ENCODE measurements at places on chromosomes 7 and 10.
A peak's percentile ranks its signal among the peaks of the same experiment; 100 is the strongest.

GRCh38 chr10:133458021-133458709, 4.4 kb downstream of the SCART1 start:
- no peak for DNase-seq

DNA sequence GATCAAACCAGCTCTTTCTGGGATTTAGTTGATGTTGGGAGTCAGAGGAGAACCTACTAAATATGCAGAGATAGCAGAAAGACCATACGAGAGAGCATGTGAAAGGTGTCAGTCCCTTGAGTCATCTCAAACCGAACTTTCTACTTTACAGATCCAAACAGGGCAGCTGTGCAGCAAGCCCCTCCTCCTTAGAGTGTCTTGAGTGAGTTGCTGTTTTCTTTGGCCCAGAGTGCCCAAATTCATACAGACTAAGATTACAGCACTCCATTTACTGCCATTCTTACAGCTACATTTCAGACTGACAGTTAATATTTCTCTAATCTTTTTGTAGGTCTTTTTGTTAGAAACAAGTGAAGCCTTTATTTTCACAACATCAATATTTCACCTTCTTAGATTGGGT, 53.4 kb downstream of the NRCAM start:
- no peak for DNase-seq

DNA sequence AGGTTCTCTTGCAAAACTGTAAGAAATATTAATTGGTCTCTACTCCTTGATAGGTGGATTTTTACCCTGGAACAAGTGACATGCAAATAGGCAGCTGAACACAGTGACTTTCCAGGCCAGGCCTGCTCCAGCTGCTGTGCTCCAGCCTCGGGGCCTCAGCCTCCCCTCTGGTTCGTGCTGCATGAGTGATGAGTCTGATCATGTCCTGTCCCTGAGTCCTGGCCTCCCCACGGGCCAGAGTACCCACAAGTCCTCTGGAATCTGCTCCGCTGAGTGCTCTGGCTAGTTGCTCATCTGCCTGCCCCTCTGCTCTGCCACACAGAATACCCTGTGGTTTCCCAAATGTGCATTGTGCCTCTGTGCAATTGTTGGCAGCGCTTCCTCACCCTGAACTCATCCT, 80.1 kb upstream of the PDZD8 start:
- no peak for DNase-seq

DNA sequence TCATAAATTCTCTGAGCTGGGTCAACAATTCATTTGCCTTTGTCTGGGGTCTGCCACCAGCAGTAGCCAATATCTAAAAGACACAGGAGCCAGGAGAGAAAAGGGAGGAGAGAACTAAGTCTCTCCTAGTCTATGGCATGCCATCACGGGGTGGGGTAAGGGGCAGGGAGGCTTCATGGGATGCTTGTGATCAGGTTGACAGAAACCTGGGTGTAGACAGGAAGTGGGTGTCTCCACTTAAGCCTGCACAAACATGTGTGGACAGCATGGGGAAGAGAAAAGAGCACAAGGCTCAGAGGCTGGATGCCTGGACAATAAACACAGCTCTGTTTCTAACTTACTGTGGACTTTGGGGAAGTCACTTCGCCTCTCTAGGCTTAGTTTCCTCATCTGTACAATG, 11.5 kb upstream of the C10orf53 start:
- no peak for DNase-seq

- DNase-seq, result no peak
Measured at GRCh38 chr7:95104739-95105138, 197.3 kb downstream of the PPP1R9A start.

- no peak for DNase-seq
Measured at GRCh38 chr10:43674553-43675210, 26.0 kb upstream of the ZNF32 start.

DNA sequence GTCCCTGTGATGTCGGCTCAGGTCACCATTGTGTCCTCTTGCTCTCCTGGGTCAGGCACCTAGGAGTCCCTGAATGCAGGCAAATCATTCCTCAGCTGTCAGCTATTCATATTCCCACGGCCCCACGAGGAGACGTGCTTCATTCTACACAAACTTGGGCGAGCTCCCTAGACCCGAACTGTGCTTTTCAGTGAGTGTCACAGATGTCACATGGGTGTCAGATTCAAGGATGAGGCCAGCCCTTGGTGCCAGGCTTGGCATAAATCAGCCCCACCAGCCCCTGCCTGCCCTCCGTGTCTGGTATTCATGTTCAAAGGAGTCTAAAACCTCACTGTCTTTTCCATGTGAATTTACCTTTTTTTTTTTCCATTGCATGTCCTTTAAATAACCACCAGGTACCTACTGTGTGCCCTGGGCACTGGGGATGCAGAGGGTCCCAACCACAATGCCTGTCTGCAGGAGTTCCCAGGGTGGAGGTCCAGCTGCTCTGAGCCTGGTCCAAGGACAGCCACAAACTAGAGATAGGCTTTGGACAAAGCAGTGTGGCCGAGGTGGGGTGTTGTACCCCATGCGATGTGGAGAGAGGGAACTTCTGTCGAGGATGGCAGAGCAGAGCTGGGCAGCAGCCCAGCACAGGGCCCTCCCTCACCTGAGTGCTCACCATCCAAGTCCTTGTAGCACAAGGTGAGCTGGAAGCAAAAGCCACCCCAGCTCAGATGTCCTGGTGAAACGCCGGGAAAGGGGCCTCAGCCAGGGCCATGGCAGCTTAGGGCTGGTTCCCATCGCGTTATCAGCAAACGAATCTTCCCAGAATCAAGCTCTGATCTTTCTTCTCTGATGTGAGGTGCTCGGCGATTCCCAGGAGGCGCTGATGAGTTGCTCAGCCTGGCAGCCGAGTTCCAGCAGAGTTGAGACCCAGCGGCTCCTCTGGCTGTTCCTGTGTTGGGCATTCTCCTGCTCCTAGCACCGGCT, 611.9 kb downstream of the PTPRN2 start:
- no peak for DNase-seq

DNA sequence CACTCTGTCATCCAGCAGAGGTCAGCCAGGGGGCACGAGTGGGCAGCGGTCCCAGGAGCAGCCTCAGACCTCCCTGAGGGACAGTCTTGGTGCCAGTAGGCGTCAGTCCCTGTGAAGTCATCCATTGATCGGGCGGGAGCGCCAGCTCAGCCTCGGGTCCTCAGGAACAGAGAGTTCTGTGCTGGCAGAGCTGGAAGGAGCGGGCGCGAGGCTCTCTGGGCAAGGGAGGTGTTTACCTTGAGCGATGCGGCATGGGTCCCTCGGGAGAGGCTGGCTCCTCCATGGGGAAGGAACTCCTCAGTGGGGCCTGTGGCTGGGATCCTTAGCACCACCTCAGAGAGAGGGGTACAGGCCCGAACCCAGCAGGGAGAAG, 101.1 kb upstream of the PPIF start:
- no peak for DNase-seq

GRCh38 chr7:104272767-104273384, 55.5 kb upstream of the LHFPL3 start:
- DNase-seq, result peak; percentile 9

- DNase-seq, result peak; percentile 31
Measured at GRCh38 chr7:101180130-101180755, at the start of gene NAT16. NAT16 (minus strand) TSS chr7:101180293; CDS start chr7:101174807, 5,486 bp downstream.

- DNase-seq, result no peak
Measured at GRCh38 chr10:5545778-5546710, 21.3 kb downstream of the CALML3 start.

DNA sequence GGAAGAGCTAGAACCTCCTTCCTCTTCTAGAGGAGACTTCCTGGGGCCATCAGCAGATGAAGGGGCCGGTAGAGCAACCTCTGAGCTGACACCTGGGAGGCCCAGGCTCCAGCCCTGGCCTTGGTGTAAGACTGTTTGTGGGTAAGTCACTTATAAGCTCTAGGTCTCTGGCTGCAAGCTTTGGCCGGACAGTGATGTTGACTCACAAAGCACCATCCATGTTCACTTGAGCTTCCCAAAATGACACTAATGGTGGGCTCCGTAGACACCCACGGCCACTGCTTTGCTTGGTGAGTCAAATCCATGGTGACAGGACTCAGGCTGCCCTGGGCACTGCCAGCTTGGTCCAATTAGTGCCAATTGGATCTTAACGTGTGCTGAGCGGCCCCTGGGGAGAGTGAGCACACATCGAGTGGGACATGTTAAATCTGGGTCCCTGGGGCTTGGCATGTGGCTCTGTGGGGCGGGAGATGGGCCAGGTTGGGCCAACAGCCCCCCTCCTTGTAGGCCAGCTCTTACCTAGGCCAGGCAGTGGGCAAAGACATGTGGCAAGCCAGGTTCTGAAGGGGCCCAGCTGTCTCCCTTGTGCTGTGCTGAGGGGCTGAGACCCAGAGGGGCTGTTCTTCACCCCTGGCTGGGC, 16.7 kb downstream of the NEURL1 start:
- DNase-seq, result no peak

- DNase-seq, result peak; percentile 40
Measured at GRCh38 chr10:123781956-123782500, 109.6 kb downstream of the CPXM2 start.

DNA sequence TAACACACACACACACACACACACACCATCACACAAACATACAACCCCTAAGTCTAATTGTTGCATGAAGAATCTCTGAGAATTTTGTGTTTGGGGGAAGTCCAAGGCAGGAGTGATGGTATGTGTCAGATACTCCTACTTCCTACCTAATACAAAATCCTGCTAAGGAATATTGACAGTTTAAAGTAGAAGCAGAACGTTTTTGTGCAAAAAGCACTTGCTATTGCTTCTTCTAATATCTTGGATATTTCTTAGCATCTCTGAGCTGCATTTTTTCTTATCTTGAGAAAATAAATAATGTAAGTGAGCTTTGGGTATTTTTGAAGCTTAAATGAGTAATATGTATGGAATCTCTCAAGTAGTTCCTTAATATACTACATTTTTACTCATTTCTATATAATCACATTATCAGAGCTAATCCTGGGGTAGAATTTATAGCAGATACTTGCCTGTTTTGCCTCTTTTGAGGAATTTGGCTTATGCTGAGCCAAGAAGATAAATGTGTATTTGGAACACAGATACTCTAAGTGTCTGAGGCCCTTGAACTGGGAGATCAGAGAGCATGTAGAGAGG, 212.3 kb downstream of the DKK1 start:
- DNase-seq, result no peak

DNA sequence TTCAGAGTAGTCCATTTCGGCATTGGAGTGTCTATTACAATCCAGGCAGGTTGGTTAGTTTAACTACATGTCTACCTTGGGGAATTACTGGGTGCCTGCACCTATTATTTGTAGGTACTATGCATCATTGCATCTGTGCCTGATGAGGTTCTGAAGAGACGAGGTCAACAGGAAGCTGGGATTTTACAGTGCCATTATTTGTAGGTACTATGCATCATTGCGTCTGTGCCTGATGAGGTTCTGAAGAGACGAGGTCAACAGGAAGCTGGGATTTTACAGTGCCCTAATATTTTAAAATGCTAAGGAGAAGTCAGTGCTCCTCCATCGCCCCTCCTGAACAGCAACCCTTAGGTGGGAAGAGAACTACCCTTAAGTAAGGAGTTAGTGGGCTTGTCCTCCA, 41.7 kb downstream of the NPY start:
- DNase-seq, result no peak

GRCh38 chr10:99534939-99535763, 2.4 kb downstream of the NKX2-3 start:
- no peak for DNase-seq

DNA sequence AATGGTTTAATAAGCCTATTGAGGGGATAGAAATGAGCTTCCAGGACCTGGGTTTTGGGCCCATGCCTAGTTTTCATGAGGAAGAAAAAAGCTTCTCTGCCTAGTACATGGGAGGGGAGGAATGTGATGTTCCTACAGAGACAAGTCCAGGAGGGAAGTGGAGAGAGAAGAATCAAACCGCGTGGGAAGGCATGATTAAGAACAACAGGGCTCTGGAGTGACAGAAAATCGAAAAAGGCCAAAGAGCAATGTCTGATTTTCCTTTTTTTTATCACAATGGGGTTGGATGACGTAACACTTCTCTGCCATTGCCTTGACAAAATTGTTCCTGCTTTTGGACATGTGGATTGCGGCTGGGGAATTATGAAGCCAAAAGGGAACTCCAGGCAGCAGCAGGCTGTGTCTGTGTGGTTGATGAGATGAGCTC, 258.6 kb downstream of the CXCL12 start:
- DNase-seq, result no peak

- no peak for DNase-seq
Measured at GRCh38 chr7:128383776-128384175, 22.3 kb upstream of the PRRT4 start.

GRCh38 chr10:43594944-43595589, 11.2 kb upstream of the ZNF485 start:
- no peak for DNase-seq

DNA sequence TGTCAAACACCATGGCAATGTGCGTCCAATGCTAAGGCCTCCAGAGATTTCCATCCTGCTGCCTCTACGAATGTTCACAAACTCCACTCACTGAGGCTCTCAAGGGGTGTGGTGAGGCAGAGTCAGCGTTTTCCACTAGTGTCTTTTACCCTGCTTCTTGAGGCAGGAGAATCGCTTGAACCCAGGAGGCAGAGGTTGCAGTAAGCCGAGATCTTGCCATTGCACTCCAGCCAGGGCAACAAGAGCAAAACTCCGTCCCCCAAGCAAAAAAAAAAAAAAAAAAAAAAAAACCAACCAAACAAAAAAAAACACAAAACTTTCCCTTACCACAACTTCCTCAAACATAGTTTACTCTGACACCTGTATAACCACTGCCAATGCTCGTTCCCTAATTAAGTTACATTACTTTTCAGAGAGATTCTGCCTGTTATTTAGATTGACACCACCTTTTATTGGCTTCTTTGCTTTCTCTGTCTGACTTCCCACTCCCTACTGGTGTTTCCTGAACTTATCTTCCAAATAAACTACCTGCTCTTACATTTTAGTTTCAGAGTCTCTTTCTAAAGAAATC, 102.1 kb upstream of the ZNF746 start:
- no peak for DNase-seq

- DNase-seq, result no peak
Measured at GRCh38 chr10:30662814-30663213, 33.3 kb upstream of the LYZL2 start.

DNA sequence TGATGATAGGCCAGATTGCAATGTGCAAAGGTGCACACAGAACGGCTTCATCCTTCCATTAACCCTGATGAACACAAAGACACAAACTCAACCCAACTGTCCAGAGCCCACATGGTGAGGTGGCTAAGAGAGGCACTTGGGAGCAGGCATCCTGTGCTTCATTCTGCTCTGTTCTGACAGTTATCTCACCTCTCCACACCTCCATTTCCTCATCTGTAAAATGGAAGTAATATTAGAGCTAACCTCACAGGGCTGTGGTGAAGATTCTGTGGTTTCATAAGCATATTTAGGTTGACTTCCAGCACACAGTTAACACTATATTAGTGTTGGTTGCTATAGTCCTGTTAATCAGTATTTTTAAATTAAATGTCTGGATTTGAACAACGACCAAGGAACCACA, 126.3 kb downstream of the TAX1BP1 start:
- no peak for DNase-seq

DNA sequence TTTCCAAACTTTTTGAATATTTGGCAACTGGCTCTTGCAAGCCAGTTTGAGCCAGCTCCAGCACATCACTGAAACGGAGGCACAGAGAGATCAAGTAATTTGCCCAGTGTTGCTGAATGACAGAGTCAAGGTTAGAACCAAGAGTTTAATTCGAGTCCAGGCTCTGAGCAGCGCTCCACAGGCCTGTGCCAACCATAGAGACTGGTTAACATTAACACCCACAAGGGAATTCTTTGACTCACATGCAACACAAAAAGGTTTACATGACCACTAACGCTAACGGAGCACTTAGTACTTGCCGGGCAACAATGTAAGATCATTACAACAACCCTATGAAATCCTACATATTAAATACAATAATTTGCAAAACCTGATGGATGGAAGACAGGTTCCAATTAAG, 1.5 kb downstream of the RGS10 start:
- DNase-seq, result no peak

- DNase-seq, result no peak
Measured at GRCh38 chr10:79336739-79337138, 10.5 kb upstream of the PPIF start.
